ENCODE measurements at places on chromosomes 16 and 17.

GRCh38 chr17:3894911-3895343, 2.1 kb upstream of the CAMKK1 start:
- no peak for DNase-seq

DNA sequence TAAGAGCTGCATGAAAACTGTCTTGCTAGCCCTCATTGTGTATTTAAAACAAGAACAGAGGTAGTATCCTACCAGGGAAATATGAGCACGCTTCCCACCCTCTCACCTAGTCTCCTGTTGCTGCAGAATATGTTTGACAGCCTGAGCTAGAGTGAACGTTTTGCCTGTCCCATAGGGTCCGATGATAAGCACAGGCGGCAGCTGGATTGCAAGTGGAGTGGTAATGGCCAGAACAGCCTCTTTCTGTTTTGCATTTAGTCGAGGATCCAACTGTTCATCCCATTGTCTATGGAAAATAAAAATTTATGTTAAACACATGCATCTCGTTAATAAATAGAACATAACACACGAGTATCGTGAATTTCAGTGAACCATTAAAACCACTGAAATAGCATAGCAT, 84.2 kb downstream of the HELZ start:
- no peak for DNase-seq

GRCh38 chr17:64306850-64307463, 43.9 kb upstream of the TEX2 start:
- DNase-seq: peak; percentile 82

DNA sequence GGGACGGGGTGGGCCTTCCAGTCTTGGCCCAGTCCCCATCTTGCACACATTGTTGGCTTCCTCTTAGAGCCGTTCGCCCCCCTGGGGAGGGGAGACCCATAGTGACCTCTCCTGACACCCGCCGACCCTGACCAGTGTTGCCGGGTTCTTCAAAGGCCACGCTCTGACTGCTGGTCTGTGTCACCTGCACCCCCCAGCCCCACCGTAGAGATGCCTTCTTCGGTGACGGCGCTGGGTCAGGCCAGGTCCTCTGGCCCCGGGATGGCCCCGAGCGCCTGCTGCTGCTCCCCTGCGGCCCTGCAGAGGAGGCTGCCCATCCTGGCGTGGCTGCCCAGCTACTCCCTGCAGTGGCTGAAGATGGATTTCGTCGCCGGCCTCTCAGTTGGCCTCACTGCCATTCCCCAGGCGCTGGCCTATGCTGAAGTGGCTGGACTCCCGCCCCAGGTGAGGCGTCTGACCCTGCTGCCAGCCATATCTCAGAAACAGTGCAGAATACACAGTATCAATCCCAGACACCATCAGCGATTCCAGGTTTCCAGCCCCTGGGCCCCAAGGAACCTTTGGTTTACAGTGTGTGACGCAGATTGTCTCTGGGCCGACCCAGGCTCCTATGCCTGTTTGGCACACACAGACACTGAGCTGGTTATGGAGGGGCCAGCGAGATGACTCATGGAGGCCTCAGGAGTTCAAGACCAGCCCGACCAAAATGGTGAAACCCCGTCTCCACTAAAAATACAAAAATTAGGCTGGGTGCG, 1.3 kb downstream of the SLC26A11 start:
- DNase-seq: no peak

DNA sequence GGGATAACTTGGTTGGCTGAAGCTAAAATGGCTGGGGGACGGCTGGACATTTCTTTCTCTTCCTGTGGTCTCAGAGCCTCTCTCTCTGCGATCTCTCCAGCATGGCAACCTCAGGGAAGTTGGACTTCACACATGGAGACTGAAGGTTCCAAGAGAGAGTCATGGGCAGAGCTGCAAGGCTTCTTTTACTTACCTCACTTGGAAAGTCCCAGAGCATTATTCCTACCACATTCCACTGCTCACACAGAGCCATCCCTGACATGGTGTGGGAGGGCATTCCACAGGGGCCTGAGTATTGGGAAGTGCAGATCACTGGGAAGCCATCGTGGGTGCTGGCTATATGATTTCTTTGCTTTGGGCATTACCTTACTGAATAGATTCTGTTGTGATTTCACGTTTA, 9.8 kb upstream of the SLC6A2 start:
- DNase-seq: no peak

DNA sequence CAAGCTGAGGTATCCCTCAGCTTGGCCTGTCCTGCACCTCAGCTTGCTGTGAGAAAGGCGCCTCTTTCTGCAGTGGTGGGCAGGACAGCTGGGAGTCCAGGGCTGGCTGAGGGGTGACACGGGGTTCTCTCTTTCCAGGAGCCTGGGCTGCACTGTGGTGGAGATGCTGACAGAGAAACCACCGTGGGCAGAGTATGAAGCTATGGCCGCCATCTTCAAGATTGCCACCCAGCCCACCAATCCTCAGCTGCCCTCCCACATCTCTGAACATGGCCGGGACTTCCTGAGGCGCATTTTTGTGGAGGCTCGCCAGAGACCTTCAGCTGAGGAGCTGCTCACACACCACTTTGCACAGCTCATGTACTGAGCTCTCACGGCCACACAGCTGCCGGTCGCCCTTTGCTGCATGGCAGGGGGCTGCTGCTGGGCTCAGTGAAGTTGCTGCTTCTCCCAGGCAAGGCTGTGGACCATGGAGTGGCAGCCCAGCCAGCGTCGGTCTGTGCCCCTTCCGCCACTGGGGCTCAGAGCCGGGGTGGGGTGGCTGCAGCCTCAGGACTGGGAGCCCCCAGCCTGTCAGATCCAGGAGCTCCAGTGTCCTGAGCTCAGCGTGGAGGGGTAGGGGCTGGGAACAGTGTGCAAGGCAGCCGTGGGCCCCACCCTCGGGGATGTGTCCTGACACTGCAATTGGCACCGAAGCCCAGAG, 6.4 kb downstream of the LIMD2 start:
- no peak for DNase-seq

- no peak for DNase-seq
These were observed 93.8 kb downstream of the USP31 start for GRCh38 chr16:23055481-23055880.

GRCh38 chr17:82269882-82270500, 3.5 kb downstream of the CSNK1D start:
- DNase-seq: no peak

DNA sequence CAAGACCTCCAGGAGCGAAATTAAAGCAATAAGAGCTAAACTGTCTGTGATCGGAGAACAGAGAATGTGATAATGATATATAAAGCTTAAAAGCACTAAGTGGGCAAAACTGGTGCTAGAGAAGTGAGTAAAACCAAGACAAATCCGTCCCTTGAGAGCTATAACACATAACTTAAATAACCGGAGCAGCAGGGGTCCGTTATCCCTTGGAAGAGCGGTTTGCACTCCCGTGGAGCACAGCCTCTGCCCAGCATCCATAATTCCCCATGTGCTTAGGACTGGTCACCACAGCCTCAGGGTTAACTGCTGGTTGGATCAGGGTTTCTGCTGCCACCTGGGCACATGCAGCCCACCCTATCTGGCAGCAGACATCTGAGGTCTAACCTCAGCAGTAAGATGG, 489.0 kb downstream of the NPIPA7 start:
- DNase-seq: no peak

DNA sequence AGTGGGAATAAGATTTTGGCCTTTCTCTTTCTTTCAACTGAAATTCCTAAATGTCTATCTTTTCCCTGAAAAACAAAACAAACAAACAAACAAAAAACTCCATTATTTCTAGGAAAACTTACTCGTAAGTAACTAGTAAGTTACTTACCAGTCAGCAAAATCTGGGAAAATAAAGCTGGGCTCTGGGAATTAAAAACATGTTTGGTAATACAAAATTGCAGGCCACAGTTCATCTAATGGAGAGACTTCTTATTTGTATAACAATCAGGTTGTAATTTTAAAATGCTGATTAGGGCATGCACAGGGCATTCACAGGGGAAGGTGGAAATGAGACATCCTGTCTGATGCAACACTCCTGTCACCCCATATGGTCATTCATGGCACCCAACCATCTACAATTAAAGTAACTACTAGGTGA, 3.8 kb upstream of the WIPI1 start:
- no peak for DNase-seq

- peak; percentile 90 for DNase-seq
These were observed 24.9 kb downstream of the ACTG1 start for GRCh38 chr17:81487487-81488275.

GRCh38 chr16:9334103-9334502, 242.7 kb downstream of the HAPSTR1 start:
- DNase-seq: no peak

- DNase-seq: no peak
These were observed 247.4 kb downstream of the SHISA9 start for GRCh38 chr16:13148836-13149235.

GRCh38 chr17:6435968-6436367, 1.0 kb upstream of the AIPL1 start:
- peak; percentile 74 for DNase-seq

- peak; percentile 90 for DNase-seq
These were observed 59.6 kb downstream of the WSB1 start for GRCh38 chr17:27353461-27354050.

DNA sequence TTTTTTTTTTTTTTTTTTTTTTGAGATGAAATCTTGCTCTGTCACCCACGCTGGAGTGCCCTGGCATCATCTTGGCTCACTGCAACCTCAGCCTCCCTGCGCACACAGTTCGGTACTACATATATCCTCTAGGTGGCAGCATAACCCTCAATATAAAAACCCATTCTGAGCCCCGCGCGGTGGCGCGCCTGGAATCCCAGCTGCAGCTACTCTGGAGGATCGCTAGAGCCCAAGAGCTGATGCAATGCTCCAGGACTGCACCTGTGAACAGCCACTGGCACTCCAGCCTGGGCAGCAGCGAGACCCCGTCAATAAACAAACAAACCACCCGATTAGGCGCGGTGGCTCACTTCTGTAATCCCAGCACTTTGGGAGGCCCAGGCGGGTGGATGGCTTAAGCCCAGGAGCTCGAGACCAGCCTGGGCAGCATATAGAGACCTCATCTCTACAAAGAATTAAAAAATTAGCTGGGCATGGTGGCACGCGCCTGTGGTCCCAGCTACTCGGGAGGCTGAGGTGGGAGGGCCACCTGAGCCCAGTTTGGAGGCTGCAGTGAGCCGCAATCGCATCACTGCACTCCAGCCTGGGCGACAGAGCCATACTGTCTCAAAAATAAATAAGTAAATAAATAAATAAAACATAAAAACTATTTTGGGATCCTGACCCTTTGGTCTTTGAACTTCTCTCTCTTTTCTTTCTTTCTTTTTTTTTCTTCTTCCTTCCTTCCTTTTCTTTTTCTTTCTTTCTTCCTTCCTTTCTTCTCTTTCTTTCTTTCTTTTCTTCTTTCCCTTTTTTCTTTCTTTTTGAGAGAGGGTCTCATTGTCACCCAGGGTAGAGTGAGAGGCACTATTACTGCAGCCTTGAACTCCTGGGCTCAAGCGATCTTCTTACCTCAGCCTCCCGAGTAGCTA, 15.4 kb upstream of the AKAP10 start:
- DNase-seq: peak; percentile 84

DNA sequence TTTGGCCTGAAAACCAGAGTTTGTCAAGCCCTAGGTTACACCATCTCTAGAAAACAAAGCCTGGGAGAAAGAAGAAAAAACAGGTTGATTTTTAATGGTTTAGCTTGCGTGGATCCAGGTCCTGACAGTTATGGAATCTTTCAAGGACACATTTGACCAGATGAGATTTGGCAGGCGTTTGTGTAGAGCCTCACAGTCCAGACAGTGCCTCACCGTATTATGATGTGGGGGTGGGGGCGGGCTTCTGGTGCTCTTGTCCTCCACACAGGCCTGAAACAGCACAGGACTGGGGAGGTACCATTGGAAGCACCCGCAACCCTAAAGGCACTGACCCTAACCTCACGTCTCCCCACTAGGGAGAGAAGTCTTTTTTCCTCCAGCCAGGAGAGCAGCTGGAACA, 19.6 kb downstream of the MVP start:
- no peak for DNase-seq

GRCh38 chr17:2705263-2705662, 6.3 kb downstream of the CLUH start:
- DNase-seq: no peak

- no peak for DNase-seq
These were observed 10.6 kb downstream of the ZFHX3 start for GRCh38 chr16:73037331-73037745.

GRCh38 chr16:66152181-66152580, 214.3 kb upstream of the CDH5 start:
- no peak for DNase-seq

- DNase-seq: no peak
These were observed 10.2 kb downstream of the RSAD1 start for GRCh38 chr17:50488880-50489279.

GRCh38 chr16:86631444-86631843, 53.1 kb downstream of the FOXL1 start:
- DNase-seq: no peak

- DNase-seq: no peak
These were observed 15.0 kb downstream of the TBKBP1 start for GRCh38 chr17:47708864-47709541.

GRCh38 chr17:7849751-7850504, 4.9 kb upstream of the TMEM88 start:
- DNase-seq: no peak

DNA sequence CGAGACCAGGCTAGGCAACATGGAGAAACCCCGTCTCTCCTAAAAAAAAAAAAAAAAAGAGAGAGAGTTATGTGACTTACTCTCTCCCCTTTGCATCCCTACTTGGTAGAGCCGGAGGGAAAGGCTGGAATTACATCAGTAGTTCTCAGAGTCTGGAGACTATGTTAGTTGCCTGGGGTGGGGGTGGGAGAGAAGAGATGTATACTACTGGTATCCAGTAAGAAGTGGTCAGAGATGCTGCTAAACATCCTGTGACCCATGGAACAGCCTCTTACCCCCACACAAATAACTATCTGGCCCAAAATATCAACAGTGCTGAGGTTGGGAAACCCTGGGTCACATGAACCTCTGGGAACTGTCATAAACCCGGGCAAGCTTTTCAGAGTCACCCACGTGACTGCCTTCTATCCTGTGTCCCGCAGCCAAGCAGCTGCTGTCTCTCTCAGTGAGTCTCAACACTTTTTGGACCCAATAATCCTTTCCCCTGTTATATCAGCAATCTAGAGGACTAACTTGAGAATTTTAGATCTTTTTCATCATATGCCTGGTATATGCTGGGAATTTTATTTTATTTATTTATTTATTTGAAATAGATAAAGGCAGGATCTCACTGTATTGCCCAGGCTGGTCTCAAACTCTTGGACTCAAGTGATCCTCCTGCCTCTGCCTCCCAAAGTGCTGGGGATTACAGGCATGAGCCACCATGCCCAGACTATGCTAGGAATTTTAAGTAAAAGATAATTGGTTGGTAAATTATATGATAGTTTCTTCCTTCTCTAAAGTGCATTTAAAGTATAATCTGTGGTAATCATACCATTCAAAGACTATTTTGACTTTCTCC, 8.7 kb downstream of the EIF1 start:
- DNase-seq: no peak

- DNase-seq: no peak
These were observed 54.1 kb downstream of the FTO start for GRCh38 chr16:53757971-53758609.

All from CD4-positive, alpha-beta T cell treated with Interleukin-17A for 4 hours (primary cell).